EL (cell line): ENCODE measurements at places on chromosomes 12 and 14.

DNA sequence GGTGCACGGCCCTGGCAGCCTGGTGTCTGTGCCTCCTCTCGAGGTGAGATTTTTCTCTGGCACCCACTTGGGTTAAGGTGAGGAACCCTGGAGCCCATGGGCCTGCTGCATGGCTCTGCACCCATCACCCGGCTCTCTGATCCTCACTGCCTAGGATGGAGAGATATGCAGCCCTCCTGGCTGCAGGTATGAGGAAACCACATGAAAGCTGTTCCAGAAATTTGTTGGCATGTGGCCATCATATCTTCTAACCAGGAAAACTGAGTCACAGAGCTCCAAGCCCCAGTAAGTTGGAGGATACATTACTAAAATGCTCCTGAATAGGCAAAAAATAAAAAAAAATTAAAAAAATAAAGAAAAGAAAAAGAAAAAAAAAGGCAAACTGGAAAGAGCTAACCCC, 39.3 kb upstream of the DDX11 start:
- no peak for DNase-seq

DNA sequence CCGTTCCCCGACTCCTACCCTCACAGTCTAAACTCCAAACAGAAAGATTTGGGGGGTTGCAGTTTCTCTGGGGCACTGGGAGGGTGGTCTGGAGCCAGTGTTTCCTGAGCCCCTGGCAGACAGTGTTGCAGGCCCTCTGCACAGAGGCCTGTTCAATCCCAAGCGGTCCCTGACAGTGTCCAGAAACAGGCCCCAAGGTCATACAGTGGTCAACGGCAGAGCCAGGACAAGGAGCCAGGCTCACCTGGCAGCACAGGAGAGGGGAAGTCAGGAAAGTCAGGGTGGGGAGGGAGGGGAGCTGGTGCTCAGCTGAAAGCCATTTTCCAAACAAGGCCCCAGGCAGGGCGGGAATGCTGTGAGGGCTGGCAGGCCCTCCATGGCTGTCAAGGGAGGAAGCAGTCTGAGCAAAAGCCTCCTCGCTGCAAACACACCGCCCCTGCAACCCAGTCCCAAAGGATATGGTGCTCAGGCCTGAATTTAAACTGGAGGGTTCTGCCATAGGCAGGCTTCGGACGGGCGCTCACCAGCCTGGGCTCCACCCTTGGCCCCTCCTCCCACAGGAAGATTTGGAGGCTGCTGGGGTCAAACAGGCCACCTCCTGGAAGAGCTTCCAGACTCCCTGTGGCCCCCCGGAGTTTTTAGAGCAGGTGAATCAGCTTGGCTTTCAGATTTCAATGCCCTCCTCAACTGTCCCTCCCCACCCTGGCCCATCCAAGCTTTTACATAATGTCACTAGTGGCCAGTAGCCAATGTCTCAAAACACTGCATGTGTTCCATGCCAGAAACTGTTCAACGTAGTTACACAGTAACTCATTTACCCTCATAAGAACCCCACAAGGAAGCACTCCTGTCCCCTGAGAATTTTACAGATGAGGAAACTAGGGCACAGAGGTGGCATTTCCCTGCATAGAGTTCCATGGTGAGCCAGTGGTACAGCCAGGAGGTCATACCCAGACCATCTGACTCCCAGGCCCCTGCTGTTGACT, 41.5 kb downstream of the CHGA start:
- no peak for DNase-seq

- DNase-seq: no peak
Measured at GRCh38 chr14:77327111-77327510, 6.3 kb downstream of the GSTZ1 start.

- DNase-seq: no peak
Measured at GRCh38 chr12:92516277-92516600, 186.6 kb upstream of the PLEKHG7 start.

GRCh38 chr14:26709019-26709418, 111.2 kb upstream of the NOVA1 start:
- DNase-seq: no peak

DNA sequence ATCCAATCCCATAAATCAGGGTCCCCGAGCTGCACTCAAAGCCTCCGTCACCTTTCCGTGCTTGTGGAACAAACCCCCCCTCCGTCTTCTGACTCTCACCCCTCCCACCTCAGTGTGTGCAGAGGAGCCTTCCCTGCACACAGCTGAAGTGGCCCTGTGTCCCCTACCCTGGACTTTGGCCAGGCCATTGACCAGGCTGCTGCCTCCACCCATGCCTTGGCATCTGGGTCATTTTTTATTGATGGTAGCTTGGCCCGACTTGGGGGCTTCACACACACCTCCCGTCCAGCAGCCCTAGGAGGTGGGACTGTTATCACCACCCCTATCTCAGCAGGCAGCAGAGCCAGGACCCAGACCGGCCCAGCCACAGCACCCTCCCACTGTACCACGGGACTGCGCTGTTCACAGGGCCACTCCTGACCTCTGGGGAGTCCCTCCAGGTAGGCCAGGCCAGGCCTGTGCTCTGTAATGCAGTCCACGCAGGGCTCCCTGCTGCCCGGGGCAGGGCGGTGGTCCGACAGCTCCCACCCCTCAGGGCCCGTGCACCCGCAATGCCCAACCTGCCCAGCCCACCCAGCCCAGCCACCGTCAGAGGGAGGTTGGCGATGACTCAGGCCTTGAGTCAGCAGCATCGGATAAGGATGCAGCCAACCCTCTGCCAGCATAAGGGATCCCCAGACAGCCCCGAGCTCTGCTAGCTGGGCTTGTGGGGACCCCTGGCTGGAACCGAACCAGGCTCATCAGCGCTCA, 9.2 kb upstream of the INF2 start:
- DNase-seq: peak; percentile 86

DNA sequence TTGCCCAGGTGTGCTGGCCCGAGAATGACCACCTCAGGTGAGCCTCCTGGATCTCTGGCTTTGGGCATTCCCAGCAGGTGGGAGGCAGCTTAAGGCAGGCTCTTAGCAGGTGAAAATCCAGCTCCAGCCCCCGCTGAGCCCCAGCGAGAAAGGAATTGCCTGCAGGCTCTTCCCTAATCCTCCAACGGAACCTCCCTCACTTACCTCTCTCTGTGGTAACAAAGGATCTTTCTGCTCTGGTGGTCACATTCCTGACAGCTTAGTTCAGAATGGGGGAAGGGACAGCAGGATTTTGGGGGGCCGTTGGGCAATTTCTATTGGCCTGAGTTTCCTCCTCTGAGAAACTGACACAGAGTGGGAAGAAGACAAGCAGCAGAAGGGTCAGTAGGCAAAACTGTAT, 116.0 kb upstream of the LHX5 start:
- no peak for DNase-seq

GRCh38 chr12:129556082-129556481, 347.7 kb downstream of the TMEM132D start:
- no peak for DNase-seq

DNA sequence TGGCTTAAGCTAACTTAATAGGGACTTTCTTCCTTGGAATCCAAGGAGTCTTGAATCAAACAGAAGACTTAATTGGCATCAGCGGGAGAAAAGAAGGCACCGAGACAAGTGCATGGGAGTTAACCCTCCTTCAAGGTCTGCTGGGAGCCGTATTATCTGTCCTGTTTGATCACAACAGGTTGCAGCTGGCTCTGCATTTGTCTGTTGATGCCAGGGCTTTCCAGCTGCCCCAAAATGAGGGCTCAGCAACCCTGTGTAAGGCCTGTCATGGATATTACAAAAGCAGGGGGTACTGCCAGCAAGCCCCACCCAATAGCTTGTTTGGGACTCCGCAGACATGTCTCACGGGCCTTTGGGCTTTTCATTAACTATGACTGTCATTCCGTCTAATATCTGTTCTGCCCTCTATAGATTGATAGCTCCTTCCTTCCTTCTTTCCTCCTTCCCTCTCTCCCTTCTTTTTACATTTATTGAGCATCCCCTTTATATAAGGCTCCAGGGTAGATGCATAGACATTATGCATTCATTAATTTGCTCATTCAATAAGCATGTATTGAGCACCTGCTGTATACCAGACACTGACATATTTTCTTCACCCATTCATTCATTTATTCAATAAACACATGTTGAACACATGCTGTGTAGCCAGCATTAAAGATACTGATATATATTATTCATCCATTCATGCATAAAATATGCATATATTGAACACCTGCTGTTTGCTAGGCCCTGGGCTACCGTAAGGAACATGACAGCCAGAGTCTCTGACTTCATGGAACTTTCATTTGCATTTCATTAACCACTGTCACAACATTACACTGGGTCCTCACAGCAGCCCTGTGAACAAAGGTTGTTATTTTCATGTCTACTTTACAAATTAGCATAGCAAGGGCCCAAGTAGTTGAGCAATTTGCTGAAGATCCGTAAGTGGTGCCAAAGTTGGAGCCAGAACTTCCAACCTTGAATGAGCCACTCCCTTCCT, 56.2 kb downstream of the SVOP start:
- DNase-seq: no peak

DNA sequence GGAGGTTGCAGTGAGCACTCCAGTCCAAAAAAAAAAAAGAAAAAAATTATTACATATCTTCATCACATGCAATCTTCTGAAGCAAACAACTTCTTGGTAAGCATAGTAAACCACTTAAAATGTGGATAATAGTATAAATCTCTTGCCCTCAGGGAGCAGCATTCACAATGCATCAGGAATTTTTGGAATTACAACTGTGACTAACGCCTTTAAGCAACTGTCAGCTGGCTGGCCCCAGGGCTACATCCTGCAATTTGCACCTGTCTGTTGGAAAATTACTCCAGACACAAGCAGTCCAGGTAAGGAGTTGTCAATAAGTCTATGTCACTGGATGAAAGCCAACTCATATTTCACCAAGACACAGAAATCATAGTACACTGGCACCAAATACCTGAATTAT, 5.5 kb upstream of the SLC7A7 start:
- DNase-seq: peak; percentile 70

- DNase-seq: no peak
Measured at GRCh38 chr14:20846560-20846959, 43.9 kb upstream of the RNASE1 start.

GRCh38 chr14:64971943-64972791, at the start of gene RAB15:
Gene RAB15 (minus strand): TSS chr14:64972336. CDS start chr14:64972076, 260 bp downstream.
- DNase-seq: peak; percentile 35

- DNase-seq: no peak
Measured at GRCh38 chr12:11830307-11830801, 180.9 kb downstream of the ETV6 start.

DNA sequence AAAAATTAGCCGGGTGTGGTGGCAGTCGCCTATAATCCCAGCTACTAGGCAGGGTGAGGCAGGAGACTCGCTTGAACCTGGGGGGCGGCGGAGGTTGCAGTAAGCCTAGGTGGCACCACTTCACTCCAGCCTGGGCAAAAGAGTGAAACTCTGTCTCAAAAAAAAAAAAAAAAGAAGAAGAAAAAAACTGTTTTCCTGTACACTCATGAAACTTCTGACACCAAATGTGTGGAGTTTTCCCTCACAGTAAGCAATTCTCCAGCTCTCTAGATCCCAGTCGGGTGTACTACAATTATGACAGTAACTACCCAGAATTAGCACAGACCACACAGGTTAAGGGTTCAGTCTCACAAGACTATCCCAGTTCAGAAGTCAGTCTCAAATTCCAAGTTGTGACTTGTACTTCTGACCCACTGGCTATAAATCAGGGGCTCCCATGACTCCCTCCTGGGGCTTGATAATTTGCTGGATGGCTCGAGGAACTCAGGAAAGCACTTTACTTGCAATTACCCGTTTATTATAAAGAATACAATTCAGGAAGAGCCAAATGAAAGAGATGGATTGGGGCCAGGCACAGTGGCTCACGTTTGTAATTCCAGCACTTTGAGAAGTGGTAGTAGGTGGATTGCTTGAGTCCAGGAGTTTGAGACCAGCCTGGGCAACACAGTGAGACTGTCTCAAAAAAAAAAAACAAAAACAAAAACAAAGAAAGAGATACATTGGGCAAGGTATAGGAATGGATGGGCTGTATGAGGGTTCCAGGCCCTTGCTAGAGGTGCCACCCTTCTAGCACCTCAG, 12.4 kb upstream of the ARF6 start:
- no peak for DNase-seq

- DNase-seq: no peak
Measured at GRCh38 chr12:124637581-124637981, 70.2 kb upstream of the NCOR2 start.

DNA sequence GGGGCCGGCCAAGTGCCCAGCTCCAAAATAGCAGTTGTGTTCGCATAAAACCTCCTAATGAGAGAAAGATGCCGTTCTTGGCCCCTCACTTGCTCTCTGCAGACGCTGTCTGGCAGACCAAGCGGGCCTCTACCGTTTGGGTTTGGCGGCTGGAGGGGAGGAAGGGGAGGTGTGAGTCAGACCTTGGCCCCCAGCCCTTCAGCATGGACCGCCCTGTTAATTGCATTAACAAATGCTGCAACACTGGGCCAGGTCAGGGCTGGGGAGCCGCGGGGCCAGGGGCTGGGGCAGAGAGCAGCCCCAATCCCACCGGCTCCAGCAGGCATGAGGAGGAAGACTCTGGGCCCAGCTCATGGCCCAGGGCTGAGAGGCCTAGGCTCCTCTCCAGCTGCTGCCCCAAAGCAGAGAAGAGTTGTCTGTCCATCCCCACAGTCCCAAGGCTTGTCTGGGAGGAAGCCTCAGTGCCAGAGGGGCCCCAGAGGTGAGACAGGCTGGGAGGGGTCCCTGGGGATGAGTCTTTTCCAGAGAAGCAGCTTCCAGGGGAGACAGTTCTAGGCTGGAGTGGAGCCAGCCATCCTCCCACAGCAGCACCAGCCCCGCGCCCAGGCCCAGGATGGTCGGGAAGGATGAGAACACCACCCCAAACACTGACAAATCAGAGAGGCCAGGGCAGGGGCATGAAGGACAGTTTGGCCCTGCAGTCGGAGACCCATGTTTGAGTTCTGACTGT, 16.9 kb downstream of the LTBP2 start:
- DNase-seq: no peak
